NCI-H1930 (cell line): ENCODE measurements at places on chromosomes 6 and 20.

DNA sequence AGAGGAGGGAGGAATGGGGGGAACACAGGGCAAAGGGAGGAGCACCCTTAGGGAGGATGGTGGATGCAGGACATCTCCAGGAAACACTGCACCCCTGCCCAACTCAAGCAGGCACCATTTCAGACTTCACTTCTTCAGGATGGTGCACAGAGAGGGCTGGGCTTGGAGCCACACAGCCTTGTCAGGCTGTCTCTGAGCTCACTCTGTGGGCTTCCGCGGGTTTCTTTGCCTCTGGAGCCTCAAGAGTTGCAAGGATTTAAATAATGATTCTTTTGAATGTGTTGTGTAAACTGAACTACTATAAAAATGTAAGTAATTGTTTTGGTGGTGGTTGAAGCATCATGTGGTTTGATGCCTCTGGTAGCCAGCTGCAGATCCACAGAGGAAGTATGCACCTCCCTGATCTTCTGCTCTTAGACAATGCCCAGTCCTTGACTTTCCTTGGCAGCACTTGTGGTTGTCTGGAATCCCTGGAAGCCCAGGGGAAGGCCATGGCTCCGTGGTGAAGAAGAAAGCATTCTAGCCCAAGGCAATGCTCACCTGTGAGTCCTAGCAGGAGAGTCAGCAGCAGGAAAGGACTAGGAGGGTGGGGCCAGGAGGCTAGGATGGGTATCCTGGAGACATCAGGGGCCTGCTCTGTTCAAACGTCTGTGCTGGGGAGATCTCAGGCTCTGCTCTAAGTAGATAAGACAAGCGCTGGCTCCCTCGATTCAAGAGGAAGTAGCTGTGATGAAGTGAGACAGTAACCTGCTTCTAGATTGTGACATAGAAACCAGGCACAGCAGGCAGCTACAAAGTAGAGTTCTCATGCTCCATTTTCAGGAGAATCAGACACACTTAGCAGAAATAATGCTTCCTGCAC is 50.2 kb upstream of the SIRPG start:
- DNase-seq, result no peak

GRCh38 chr6:92586236-92586977 is 833.0 kb downstream of the EPHA7 start:
- DNase-seq, result no peak

- DNase-seq, result no peak
Measured at GRCh38 chr20:40632346-40632976, 56.6 kb downstream of the MAFB start.

GRCh38 chr20:3677733-3678132 is 4.1 kb downstream of the ADAM33 start:
- no peak for DNase-seq

GRCh38 chr6:33237741-33238140 is 29.4 kb downstream of the RING1 start:
- DNase-seq, result no peak

DNA sequence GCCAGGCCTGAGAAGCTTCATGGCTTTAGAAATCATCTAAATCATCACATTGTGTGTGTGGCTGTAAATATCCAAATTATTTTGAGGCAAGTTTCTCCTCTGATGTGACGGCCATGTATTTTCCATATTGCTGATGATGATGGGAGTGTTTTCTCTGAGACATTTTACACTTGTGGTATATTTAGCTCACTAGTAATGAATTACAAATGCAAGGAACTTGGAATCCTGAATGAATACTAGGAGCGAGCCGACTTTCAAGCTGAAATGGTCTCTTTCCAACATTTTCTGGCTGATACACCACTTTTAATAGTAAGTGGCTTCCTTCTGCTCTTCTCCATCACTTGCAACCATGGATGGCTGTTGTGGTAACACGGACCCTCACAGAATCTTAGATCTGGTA is 41.3 kb downstream of the UTRN start:
- DNase-seq, result no peak

- no peak for DNase-seq
Measured at GRCh38 chr20:46948081-46948480, 53.4 kb downstream of the EYA2 start.

GRCh38 chr6:75438013-75438431 is 55.6 kb downstream of the FILIP1 start:
- no peak for DNase-seq

- DNase-seq, result no peak
Measured at GRCh38 chr6:105601541-105602236, 198.8 kb upstream of the PREP start.

- DNase-seq, result no peak
Measured at GRCh38 chr6:26180346-26180745, 93.1 kb downstream of the HFE start.

GRCh38 chr6:90343576-90343975 is 46.9 kb upstream of the BACH2 start:
- no peak for DNase-seq

DNA sequence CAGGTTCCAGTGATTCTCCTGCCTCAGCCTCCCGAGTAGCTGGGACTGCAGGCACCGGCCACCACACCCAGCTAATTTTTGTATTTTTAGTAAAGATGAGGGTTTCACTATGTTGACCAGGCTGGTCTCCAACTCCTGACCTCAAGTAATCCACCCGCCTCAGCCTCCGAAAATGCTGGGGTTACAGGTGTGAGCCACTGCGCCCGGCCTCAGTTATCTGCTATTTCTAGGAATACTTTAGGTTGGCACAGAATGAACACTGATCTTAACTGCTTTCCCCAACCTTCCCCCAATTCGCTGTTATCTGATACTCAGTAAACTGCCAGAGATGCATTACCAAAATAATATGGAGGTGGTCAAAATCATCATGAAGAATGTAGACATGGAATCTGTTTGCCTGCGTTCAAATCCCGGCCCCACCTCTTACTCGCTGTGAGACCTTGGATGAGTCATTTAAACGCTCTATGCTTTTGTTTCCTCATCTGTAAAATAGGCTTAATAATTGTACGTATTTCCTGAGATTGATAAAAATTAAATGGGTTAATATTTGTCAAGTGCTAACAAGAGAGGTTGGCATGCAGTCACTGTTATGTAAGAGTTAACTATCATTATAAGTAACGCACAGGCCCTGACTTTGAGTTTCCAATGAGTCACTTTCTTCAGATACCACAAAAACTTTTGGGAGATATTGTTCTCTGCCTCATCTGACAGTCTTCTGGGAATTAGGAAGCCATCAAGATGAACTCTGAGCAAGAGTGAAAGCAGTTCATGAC is 44.5 kb upstream of the NCOA3 start:
- no peak for DNase-seq

DNA sequence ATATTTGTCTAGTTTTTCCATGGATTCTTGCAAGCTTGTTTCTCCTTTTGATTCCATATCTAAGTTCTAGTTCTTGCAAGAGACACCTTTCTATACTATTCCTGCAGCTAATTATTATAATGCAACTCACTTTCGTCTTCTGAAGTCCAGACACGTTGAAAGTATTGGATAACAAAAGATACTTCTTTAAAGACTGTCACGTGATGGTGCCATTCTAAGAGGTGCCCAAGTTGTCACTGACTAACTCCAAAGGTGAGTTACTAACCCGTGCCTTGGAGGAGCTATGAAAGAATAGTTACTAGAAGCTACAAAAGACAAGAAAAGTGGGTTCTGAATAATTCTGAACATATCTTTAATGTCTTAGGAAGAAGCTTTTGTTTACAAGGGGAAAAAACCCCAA is 322.6 kb downstream of the HDGFL1 start:
- no peak for DNase-seq

DNA sequence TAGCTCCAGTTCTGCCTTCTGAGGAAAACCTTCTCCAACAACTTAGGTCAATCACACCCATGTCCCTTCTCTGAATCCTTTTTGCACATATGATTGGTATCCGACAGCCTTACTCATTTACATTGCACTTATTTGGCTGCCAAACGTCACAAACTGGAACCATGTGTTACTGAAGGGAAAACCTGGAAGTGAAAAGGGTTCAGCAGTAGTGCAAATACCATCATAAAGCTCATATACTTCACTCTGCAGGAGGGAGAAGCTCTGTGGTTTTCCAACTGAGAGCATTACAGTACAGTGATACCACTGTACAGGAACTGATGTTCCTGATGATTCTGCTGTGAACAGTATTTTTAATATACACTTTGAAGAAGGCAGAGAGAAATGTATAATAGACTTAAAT is 87.8 kb downstream of the SLC16A10 start:
- no peak for DNase-seq

GRCh38 chr6:3793545-3793944 is 42.0 kb upstream of the PXDC1 start:
- no peak for DNase-seq

DNA sequence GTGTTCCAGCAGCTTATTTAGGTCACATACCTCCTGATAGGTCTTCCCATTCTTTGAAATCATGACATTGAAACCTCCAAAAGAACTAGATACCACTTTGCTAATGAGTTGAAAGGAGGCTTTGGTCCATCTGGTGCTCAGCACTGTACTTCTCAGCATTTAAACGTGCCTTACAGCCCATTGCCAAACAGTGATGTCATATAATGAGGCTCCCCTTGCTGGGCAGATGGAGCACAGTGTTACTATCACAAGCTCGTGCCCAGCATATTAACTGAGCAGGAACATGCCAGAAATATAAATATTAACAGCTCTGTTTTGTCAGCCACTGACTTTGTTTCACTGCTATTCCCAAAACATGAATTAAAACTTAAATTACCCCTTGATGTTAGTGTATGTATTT is 25.5 kb upstream of the MAPK13 start:
- no peak for DNase-seq

GRCh38 chr20:24627291-24627690 is 157.9 kb downstream of the SYNDIG1 start:
- no peak for DNase-seq
